ENCODE measurements at places on chromosomes 16 and 17.
A peak's percentile ranks its signal among the peaks of the same experiment; 100 is the strongest.

GRCh38 chr17:81514739-81515529, 2.3 kb upstream of the ACTG1 start:
- peak; percentile 69 for DNase-seq

GRCh38 chr17:82332669-82333278, 792 bp downstream of the SECTM1 start:
- DNase-seq = no peak

GRCh38 chr17:78337244-78338109, 22.4 kb downstream of the SOCS3 start:
- DNase-seq = no peak

DNA sequence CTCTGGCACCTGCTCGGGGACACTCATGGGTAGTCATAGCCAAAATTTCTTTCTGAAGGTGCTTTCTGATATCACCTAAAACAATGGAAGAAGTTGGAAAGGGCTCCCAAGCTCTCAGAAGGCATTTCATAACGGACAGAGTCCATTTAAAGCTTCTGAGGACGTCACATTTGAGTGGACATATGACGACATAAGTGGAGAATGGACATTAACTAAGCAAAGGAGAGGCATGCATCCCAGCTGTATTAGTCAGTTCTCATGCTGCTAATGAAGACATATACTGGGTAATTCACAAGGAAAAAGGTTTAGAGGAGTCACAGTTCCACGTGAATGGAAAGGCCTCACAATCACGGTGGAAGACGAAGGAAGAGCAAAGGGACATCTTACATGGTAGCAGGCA, 260.2 kb upstream of the DYNLRB2 start:
- no peak for DNase-seq

GRCh38 chr16:50371936-50372595, 3.3 kb upstream of the BRD7 start:
- DNase-seq = no peak

Measured in stimulated activated CD8-positive, alpha-beta memory T cell treated with anti-CD3 and anti-CD28 coated beads, Interleukin-2, amount 100 ng/mL, for 1 hour (primary cell).